ENCODE measurements at places on chromosomes 16 and 17. TPM values are rescaled to one million over a fixed set of nuclear protein-coding genes. Genes with fewer than 3 reads are reported as not detected.
A peak's percentile ranks its signal among the peaks of the same experiment; 100 is the strongest.

GRCh38 chr17:11932337-11932898 is 64.9 kb downstream of the ZNF18 start:
- no peaks in the 10 kb centered on the region for H3K27me3 ChIP-seq
- DNase-seq = no peak
- H3K36me3 ChIP-seq = no peaks in the 10 kb centered on the region
- no peak overlapping the region for H3K4me3 ChIP-seq
- no peak overlapping the region for H3K27ac ChIP-seq

The CDIPT gene
- total RNA-seq = 42.7 TPM

The CDH5 gene
- total RNA-seq = not detected

- H3K36me3 ChIP-seq = peaks cover 11% of the 10 kb centered on the region
- H3K4me3 ChIP-seq = no peak overlapping the region
- H3K4me1 ChIP-seq = no peaks in the 10 kb centered on the region
- DNase-seq = no peak
Observed at GRCh38 chr16:896261-897199, 74.3 kb downstream of the LMF1 start.

DNA sequence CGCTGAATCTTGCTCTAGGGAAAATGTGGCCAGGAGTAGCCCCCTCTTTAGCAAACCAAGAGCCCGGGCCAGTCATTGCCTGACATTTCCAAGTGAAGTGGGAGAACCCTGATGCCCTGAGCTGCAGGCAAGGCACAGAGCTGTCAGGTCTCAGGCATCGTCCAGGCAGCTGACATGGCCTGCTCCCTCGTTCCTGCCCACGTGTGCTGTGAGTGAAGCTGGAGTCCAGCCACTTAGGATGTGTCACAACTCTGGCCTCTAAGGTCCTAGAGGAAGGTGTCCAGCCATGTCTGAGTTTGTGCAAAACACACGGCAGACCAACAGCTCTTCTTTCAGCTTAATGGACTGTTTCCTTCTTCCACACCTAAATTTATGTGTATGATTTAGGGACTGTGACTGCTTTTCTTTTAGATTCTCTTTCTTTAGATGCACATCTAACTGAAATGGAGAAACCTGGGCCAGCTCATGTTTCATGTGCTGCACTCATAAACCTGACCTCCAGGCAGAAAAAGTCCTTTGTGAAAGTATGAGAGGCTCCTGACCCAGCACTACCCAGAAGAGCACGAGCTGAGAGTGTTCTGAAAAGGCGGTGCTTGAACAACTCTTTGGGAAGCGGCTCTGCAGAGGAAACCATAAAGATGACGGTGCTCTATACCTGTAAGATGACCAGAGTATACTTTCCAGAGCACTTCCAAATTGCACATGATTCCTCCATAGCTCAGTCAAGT is 14.8 kb upstream of the LIMD2 start:
- peaks cover 48% of the 10 kb centered on the region for H3K36me3 ChIP-seq
- no peaks in the 10 kb centered on the region for H3K4me1 ChIP-seq
- H3K4me3 ChIP-seq = no peak overlapping the region
- no peak overlapping the region for H3K27ac ChIP-seq
- DNase-seq = no peak

DNA sequence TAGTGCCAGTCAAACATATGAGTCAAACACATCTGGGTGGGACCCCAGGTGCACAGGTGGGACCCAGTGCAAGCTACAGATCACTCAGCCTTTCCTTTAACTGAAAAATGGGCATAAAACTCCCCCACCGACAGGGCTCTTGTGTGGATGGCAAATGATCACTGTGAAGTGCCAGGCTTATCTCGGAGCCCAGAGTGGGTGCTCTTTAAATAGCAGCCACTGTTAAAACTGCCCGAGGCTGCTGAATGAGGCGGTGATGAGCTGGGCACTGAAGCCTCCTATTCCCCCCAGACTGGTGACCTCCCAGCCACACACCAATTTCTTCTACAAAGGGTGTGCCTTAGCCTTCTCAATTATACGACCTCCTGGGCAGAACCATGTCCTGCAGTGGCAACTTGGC is 433.8 kb downstream of the SLC39A11 start:
- no peaks in the 10 kb centered on the region for H3K27me3 ChIP-seq
- no peak overlapping the region for H3K27ac ChIP-seq
- H3K36me3 ChIP-seq = no peaks in the 10 kb centered on the region
- DNase-seq = no peak

The MKS1 gene
- 15.4 TPM for total RNA-seq

DNA sequence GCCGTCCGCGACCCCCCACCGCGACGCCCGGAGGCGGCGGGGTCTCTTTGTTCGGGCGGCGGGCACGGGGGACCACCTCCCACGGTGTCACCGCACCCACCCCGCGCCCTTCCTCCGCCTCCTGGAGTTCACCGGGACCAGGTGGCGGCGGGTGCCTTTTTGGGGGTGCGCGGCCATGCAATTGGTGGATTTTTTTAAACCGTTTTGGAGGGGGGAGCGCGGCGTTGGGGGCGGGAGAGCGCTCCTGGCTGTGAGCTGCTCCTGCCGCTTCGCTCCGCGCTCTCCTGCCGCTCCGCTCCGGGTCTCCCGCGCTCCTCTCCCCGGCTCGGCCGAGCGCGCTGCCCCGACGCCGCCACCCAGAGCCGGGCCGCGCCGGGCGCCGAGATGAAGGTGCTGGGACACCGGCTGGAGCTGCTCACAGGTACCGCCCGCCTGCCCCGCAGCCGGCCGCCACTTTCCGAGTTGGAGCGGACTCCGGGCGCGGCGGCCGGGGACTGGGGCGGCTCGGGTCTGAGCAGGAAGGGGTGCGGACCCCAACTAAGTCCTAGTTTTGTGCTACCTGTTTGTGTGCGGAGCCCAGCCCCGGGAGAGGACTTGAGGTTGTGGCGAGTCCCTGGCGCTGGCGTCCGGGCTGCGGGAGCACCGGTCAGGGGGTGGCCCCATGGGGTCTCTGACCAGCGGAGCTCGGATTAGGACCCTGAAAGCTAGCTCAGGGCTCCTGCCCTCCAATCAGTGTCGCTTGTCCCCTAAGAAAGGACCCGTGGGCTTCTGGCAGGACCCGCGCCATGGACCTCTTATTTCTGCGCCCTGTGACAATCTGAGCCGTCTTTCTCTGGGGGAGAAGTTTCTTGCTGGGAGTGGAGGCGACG is 35.7 kb upstream of the NDRG4 start:
- no peak overlapping the region for H3K27ac ChIP-seq
- peaks cover 5% of the 10 kb centered on the region for H3K4me1 ChIP-seq
- no peaks in the 10 kb centered on the region for H3K36me3 ChIP-seq
- peak overlapping the region; percentile 28 for H3K4me3 ChIP-seq
- peaks cover 28% of the 10 kb centered on the region for H3K27me3 ChIP-seq

The FBXW10 gene
- 0.23 TPM for total RNA-seq

The SHISA9 gene
- total RNA-seq = 8.0 TPM

The LRRC37A gene
- total RNA-seq = 1.8 TPM

The OR2C1 gene
- not detected for total RNA-seq

GRCh38 chr16:54934481-54935265 is 4.0 kb downstream of the IRX5 start:
- peak overlapping the region; percentile 88 for H3K4me3 ChIP-seq
- peak overlapping the region; percentile 97 for H3K27ac ChIP-seq
- peaks cover 67% of the 10 kb centered on the region for H3K36me3 ChIP-seq
- H3K27me3 ChIP-seq = no peaks in the 10 kb centered on the region

DNA sequence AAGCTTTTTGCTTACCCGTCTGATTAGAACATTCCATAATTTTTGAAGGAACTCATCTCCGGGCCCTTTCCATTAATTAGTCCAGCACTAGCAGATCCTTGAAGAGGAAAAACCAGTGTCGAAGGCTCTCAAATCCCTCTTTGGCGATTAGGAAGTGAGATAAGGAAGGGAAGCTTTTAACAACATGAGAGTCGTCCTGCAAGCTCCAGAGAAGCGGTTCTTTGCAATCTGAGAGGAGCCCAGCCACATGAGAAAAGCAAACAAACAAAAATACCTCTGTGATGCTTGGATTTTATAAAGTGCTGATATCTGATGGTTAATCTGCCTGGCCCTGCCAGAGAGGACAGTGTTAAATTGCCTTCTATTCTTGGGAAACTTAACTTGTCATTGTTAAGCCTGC is 339.8 kb upstream of the SALL1 start:
- H3K36me3 ChIP-seq = no peaks in the 10 kb centered on the region
- no peaks in the 10 kb centered on the region for H3K27me3 ChIP-seq
- H3K4me3 ChIP-seq = no peak overlapping the region
- no peak for DNase-seq
- no peak overlapping the region for H3K27ac ChIP-seq
- no peaks in the 10 kb centered on the region for H3K4me1 ChIP-seq

DNA sequence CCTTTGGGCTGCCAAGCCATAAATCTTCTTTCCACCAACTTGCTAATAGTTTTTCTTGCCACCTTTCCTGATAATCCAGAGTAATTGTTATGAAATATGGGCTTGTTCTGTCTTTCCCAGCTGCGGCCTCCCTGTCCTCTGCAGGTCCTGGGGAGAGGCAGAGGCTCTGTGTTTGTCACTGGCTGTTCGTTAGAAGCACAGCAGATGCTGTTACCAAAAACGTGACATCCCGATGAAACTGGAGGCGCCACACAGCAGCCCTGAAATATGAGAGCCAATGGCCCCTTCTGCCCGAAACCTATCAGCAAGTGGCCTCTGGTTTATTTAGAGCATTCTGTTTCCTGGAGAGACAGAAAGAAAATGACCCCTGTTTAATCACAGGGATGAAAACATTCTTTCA is 115.1 kb upstream of the ANKFN1 start:
- no peaks in the 10 kb centered on the region for H3K36me3 ChIP-seq
- no peaks in the 10 kb centered on the region for H3K4me1 ChIP-seq
- DNase-seq = no peak
- no peak overlapping the region for H3K27ac ChIP-seq

GRCh38 chr16:70582280-70582978 is 58.8 kb downstream of the SF3B3 start:
- no peak for DNase-seq
- H3K27ac ChIP-seq = no peak overlapping the region

DNA sequence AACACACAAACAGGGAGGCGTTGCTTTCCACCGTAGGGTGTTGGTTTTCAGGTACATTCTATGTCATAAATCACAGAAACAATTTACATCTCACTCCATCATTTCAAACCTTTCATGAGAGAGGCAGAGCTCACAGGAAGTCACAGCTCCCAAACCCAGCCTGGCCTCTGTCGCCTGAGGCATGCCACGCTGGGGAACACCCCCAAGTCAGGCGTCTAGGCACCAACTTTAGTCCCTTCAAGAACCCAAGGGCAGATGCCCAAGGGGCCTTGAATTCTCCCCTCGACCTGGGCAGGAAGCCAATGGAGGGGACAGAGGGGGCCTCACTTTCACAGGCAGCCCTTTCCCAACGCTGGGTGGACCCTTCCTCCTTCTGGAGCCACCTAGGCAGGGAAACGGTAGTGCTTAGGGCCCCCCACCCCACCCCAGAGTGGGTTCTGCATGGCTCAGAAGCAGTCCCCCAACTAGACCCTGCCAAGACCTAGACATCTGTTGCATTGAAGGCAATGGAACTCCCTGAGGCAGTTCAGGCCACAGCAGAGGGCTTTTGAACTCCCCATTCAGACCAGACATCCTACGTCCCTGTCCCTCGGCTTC is 10.6 kb downstream of the TBX4 start:
- H3K36me3 ChIP-seq = peaks cover 6% of the 10 kb centered on the region
- no peak overlapping the region for H3K27ac ChIP-seq
- no peak for DNase-seq
- no peaks in the 10 kb centered on the region for H3K4me1 ChIP-seq
- no peak overlapping the region for H3K4me3 ChIP-seq

DNA sequence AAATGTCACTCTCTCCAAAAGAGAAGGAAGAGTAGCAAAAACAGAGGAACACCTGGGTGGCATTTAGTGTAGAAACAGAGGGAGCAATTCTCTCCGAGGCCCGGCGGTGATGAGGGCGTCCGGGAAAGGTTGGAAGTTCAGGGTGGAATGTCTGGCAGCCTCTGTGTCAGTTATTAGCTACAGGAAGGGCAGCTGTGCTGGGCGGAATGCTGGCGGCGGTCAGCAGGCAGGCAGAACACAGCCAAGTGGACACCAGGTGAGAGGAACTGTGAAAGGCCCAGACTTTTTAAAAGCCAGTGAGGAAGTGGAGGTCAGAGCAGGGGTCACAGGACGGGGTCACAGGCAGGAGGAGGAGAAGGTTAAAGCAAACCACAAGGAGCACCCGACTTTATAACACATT is 238.1 kb downstream of the NTN1 start:
- no peaks in the 10 kb centered on the region for H3K27me3 ChIP-seq
- H3K4me1 ChIP-seq = no peaks in the 10 kb centered on the region
- H3K27ac ChIP-seq = no peak overlapping the region
- no peaks in the 10 kb centered on the region for H3K36me3 ChIP-seq
- no peak for DNase-seq

- H3K36me3 ChIP-seq = no peaks in the 10 kb centered on the region
- DNase-seq = no peak
- no peaks in the 10 kb centered on the region for H3K4me1 ChIP-seq
- H3K27me3 ChIP-seq = no peaks in the 10 kb centered on the region
- H3K27ac ChIP-seq = no peak overlapping the region
Observed at GRCh38 chr16:6725634-6726331, 606.9 kb upstream of the RBFOX1 start.

GRCh38 chr17:76414334-76415295 is 30.2 kb downstream of the SPHK1 start:
- H3K36me3 ChIP-seq = peaks cover 10% of the 10 kb centered on the region
- no peaks in the 10 kb centered on the region for H3K27me3 ChIP-seq
- H3K27ac ChIP-seq = no peak overlapping the region
- no peaks in the 10 kb centered on the region for H3K4me1 ChIP-seq

DNA sequence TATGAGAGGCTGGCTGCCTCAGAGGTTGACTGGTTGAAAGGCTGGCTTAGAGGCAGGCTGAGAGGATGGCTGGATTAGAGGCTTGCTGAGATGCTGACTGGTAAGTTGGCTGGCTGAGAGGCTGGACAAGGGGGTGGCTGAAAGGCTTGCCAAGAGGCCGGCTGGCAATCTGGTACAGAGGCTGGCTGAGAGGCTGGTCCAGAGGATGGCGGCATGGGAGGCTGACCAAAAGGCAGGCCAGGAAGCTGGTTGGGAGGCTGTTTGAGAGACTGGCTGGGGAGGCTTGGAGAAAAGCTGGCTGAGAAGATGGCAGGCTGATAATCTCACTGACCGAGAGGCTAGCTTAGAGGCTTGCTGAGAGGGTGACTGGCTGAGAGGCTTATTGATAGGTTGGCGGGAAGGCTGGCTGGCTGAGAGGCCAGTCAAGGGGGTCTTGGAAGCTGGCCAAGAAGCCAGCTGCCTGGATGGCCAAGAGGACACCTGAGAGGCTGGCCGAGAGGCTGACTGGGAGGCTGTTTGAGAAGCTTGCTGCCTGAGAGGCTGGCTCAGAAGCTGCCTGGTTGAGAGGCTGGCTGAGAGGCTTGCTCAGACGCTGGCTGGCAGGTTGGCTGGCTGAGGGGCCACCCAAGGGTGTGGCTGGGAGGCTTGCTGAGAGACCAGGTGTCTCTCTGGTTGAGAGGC is 34.2 kb upstream of the ACSM2B start:
- H3K27me3 ChIP-seq = peaks cover 74% of the 10 kb centered on the region
- no peak overlapping the region for H3K27ac ChIP-seq
- DNase-seq = no peak
- H3K4me3 ChIP-seq = no peak overlapping the region
- H3K36me3 ChIP-seq = no peaks in the 10 kb centered on the region

GRCh38 chr17:55911186-55911585 is 160.3 kb downstream of the PCTP start:
- H3K36me3 ChIP-seq = no peaks in the 10 kb centered on the region
- no peak overlapping the region for H3K27ac ChIP-seq
- H3K27me3 ChIP-seq = no peaks in the 10 kb centered on the region
- no peak overlapping the region for H3K4me3 ChIP-seq

The DPEP2 gene
- not detected for total RNA-seq

- DNase-seq = no peak
- H3K27ac ChIP-seq = peak overlapping the region; percentile 92
- H3K4me3 ChIP-seq = no peak overlapping the region
- no peaks in the 10 kb centered on the region for H3K36me3 ChIP-seq
- H3K27me3 ChIP-seq = no peaks in the 10 kb centered on the region
Observed at GRCh38 chr17:73801455-73802100, 157.3 kb upstream of the SDK2 start.

Data from MCF 10A (cell line).